T-helper 2 cell (primary cell): ENCODE measurements at places on chromosomes 4 and X.
A peak's percentile ranks its signal among the peaks of the same experiment; 100 is the strongest.

DNA sequence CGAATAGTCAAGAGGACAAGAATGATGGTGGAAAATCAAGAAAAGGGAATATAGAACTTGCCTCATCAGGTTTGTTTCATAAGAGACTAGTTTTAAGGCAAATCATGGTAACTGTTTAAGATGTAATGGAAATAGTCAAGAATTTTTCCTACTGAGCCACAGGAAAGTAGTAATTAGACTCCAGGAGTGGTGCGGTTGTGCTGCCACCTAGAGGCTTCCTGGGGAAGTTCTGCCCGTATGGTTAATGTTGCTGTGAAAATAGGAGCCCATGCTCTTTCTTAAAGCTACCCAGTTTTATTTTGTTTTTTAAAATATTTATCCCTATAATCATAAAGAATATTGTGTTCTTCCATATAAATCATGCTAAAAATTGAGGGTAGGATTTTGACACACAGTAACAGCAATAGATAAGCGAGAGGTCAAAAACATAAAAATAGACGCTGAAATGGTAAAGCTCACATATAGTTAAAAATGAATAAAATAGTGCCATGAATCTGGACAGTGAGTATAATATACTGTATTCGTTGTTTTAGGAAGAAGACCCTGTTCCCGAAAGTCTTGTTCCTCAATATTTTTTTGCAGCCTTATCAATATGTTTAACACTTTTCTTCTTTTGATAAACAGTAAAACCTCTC is 87.0 kb downstream of the PHOX2B start:
- DNase-seq, result no peak

DNA sequence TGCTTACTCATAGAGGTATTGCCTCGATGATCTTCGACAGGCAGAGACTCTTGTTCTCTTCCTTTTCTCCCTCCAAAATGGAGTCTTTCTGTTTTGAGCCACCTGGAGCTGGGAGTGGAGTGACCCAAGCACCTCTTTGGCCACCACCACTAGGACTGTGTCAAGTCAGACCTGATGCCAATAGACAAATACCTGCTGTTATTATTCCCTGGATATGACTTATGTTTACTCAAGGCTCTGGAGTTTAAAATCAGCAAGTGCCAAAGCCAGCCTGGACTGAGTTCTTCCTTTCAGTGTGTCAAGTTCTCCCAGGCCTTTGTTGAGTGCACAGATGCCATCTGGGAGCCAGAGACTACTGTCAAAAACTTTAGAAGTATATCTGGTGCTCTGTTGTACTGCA is 130.2 kb upstream of the SLC6A14 start:
- no peak for DNase-seq

DNA sequence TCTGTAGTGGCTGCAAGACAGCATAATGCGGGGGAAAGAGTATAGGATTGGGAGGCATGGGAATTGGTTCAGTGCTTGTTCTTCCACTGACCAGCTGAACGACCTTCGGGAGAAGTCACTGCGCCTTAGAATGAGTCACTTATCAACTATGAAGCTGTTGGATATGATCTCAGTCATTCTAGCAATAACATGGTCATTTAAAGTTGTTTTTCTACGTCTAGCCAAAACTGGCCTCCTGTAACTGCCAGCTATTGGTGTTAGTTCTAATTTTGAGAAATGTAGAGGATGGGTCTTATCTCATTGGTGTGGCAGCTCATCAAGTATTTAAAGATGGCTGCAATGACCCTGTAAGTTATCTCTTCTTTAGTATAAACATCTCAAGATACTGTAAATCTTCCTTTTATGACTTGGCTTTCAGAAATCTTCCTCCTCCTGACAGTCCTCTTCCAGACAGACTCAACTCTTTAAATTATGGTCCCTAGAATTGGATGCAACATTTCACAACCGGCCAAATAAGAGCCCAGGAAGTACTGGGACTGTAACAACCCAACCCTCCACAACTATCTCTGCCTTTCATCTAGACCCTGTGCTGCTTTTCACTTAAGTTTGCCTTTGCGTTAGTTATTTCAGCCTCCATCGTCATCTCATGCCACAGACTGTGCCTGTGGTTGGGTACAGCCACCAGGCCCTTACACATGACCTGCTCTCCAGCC is 243.3 kb downstream of the CBR4 start:
- DNase-seq, result no peak

GRCh38 chrX:74800062-74800461 is 125.2 kb downstream of the NEXMIF start:
- no peak for DNase-seq

DNA sequence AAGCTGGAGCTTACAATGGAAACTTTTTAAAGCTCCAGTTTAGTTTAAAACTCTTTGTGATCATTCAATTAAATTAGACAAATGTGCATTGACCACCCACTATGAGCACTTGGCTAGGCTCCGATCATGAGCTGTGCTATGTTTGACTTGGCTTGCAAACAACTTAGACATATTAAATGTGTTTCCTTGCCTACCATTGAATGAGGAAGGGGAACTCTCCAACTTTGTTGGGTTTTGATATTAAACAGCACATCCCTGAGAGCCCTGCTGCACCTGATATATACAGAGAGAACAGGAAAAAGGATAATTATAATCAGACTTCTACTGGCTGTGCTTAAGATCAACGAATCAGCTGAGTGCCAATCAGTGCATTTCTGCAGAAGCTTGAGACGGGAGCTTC is 71.4 kb upstream of the ADGRL3 start:
- no peak for DNase-seq

GRCh38 chrX:100289066-100289558 is 121.0 kb downstream of the PCDH19 start:
- DNase-seq, result no peak

- no peak for DNase-seq
Observed at GRCh38 chr4:80197601-80198440, 518 bp downstream of the PRDM8 start.

GRCh38 chr4:77185686-77186085 is 28.7 kb downstream of the CCNG2 start:
- no peak for DNase-seq

DNA sequence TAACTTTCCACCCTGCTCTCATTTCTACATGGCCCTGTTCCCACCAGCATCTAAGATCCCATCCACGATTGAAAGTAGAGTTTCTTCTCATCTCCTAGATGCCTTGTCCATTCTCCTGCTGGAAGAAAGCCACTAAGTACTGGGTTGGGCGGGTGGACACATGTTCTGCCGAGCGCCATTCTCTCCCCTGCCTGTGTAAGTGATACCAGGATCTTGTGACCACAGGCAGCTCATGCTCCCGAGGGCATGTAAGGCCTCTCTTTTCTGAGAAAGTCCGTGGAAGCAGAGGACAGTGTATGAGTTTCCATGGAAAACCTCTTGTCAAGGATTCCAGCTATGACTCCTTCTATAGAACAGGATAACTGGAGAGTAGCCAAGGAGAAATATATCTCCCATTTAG is 3.3 kb upstream of the SLC25A4 start:
- DNase-seq, result no peak

- DNase-seq, result no peak
Observed at GRCh38 chr4:22072240-22072639, 123.7 kb upstream of the KCNIP4 start.

DNA sequence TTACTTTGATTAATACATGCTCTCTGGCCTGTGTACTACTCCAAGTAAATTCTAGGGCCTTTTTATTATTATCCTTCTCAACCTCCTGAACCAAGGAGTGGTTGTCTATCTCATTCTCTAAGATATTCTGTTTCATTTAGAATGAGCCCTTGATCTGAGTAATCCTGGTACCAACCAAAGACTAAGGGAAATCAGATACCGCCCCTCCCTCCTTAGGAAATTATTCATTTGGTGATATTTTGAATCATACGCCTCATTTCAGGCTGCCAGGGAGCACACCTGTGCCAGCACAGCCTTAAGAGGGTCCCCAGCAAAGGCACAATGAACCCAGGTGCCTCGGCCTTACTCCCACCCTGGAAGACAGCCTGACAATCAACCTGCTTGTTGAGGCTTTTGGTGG is 73.2 kb upstream of the STARD8 start:
- DNase-seq, result no peak

- no peak for DNase-seq
Observed at GRCh38 chrX:123713434-123713833, 19.4 kb downstream of the THOC2 start.

DNA sequence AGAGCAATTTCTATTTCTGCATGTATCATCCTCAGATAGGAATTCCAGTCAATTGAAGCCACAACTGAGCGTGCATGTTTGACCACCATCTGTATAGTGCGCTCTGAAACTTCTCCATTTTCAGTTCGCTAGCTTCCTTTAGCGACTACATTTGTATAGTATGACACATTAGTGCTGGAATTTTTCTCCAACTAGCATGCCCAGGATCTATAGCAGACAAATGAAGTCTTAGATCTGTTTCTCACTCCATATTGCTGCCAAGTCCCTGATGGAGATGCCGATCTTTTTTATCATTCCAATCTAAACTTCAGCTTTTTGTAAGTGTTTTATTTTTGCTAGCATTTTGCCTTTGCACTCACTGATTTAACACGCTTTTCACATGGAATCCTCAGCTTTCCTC is 774.8 kb upstream of the TENM3 start:
- DNase-seq, result no peak

DNA sequence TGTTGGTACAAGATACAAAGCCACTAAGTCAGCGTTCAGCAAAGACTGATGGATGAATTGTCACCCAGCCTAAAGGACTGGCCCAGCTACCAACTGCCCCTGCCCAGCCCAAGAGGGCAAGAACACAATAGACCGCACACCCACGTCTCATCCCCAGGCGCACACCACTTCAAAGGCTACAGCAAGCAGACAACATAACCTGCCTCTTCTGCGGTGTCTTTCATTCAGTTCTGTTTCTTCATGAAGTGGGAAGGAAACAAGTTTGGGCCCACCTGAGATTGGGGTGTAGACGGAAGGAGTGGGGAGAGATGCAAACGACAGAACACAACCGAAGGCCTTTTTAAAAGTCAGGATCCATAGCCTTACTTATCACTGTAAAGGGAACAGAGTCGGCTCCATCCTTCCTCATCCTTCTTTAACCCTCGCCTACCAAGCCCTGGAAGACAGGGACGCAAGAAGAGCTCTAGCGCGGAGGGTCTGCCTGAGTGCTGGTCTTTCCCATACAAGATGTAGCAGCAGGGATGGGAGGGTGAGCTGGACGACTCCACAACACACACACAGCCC is 691 bp downstream of the SCARB2 start:
- peak; percentile 64 for DNase-seq

DNA sequence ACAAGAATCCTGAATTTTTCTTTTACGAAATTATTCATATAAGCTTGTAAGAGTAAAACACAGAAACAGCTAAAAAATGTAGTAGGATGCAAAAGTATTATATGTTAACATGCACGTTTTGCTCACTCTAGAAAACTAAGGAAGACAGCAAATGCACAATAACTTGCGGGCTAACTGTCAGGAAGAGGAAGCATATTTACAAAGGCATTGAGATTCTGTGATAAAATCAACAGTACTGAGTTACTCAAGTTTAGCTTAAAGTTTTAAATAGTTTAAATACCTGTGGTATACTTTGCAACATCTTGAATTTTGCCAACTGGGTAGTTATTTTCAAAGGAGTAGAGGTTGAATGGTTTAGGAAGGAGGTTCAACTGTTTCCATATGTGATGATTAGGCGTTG is 37.0 kb downstream of the SH2D1A start:
- no peak for DNase-seq

DNA sequence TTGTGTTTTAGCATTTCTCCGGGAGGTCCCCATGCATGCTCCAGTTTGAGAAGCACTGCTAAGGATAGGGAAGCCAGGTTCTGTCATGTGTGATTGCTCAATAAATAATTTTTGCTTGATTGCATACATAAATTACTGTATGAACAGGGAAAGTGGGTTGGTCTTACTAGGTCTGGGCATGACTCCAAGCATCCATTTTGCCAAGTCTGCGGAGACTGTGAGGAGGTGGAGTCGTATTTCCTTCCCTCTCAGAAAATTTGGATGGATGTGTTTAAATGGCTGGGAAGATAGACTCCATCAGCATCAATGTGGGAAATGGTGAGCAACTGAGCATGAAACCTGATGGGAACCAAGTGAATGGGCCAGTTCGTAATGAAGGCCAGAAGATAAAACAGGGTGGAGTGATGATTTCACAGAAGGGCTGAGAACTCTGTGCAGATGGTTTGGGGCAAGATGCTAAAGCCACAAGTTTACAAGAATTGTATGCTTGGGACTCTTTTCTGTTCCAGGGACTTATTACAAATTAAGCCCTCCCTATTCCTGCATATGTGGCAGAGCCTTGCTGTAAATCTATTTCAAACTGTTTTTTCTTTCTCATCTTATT is 84.1 kb downstream of the NHS start:
- DNase-seq, result no peak

DNA sequence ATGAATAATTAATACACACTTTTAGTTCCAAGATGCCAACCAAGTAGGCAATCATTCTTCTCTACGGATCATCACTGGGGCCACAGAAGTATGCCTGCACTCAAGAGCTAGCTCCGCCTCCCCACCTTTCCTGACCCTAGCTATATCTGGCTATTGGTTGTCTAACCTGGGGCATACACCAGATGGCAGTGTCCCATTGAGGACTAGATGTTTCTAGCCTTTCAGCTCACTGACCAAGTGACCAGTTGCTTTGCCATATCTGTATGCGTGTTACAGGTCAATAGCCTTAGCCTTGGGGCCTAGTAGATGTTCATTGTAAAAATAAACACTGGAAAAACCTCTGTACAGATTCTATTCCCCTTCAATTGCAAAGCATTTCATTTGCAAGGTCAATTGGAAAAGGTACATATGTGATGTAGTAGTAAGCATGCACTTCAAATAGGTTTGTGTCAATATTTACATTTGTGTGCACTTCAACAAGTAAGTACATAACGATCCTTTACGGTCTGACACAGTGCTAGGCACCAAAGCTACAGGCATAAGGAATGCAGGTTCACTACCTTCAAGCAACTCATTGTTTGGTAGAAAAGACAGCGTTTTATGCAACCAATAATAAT is 521.7 kb downstream of the PPARGC1A start:
- no peak for DNase-seq

DNA sequence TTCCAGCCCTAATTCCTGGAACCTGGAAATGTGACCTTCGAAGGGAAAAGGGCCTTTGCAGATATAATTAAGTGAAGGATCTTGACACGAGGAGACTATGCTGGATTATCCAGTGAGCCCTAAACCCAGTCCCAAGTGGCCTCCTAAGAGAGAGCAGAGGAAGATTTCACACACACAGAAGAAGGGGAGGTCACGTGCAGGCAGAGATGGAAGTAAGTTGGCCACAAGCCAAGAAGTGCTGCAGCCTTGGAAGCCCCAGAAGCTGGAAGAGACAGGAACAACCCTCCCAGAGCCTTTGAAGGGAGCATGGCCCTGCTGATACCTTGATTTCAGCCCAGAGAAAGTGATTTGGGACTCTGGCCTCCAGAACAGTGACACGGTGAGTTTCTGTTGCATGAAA is 51.9 kb downstream of the EVC2 start:
- no peak for DNase-seq

GRCh38 chr4:87092389-87093141 is 127.9 kb downstream of the KLHL8 start:
- no peak for DNase-seq

GRCh38 chr4:39729557-39729956 is 31.6 kb downstream of the UBE2K start:
- DNase-seq, result no peak
